ENCODE measurements at places on chromosomes 1 and 21.

DNA sequence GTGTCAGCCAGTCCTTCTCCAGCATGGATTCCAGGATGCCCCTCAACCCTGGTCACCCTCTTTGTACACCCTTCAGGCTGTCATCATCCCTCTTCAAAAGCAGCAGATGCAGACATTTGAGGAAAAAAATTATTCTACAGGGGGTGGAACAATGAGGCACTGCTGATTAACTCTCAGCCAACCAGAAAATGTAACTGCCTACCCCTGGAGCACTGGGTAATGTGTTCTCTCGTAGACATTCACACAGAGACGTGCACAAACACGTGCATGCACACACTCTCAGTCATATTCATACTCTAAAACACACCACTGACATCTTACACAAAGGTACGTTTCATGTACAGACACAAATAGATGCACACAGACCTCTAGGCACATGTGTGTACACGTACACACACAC, 175.4 kb downstream of the TRABD2B start:
- no peak for DNase-seq

DNA sequence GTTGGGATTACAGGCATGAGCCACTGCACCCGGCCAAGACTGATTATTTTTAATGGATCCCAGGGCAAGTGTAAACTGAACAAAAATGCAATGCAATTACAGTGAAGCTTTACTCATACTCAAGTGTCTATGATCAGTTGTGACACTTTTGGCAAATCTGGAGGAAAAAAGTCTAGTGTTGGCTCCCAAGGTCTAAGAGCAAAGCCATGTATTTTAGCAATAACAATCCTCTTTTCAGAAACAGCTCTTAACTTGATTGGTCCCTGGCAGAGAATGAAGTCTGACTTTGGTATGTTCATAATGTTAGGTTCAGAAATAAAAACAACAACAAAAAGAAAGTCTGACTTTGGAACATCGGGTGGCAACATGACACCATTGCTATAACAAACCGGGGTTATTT, 40.2 kb upstream of the C1orf53 start:
- DNase-seq: no peak

DNA sequence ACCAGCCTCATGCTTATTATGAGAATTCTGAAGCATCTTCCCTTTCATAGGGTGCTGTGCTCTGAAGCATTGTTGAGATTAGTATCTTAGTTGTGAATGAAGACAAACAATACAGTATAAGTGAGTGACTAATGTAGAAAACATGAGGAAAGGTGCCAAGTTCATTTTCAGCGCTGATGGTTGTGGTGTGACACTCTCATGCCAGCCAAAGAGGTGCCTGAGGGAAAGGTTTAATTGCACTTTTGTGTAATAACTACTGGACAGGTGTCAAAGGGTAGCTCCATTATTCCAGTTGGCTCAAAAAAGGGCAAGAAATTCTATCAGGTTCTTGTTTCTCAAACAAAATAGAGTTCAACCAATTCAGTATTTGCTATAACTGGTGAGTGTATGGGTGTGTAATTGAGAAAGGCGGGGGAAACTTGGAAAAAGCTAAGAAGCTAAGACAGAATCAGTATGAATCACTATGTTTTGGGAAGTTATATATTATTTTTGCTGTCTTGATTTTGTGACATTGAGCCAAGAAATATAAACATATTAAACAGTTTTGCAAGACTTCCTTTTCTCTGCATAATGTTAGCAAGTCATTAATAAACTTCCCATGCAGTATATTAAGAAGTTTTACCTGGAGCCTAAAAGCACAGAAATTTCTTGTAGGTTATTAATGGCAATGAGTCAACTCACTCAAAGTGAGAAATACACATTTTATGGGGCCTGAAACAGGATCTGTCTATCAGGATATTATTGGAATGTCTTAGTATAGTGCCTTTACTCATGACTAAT, 31.8 kb downstream of the KCNK2 start:
- DNase-seq: no peak

- peak; percentile 32 for DNase-seq
Measured at GRCh38 chr1:224106568-224107281, 7.2 kb upstream of the FBXO28 start.

DNA sequence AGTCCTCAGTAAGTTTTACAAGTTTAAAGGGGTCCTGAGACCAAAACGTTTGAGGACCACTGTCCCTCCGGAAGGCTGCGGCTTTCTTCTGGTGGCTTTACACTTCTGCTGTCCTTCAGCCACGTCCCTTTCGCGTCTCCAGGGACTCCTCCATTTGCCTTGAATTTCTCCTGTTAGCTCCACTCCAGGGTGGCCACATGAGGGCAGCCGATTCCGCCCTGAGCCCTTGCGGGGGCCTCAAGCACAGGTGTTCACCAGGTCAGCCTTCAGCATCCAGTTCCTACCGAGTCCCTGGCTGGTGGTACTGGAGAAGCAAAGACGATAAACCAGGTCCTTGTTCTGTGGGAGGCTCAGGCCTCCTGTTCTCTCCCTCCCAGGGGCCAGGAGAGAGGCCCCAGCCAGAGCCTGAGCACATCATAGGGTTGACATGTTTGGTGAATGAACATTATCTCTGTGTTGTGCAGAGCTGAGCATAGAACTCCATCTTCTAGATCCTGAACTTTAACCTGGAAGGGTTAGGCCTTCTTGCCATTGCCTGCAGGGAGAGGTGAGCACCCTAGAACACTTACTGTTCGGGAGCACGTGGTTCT, 27.4 kb upstream of the COQ8A start:
- peak; percentile 54 for DNase-seq

DNA sequence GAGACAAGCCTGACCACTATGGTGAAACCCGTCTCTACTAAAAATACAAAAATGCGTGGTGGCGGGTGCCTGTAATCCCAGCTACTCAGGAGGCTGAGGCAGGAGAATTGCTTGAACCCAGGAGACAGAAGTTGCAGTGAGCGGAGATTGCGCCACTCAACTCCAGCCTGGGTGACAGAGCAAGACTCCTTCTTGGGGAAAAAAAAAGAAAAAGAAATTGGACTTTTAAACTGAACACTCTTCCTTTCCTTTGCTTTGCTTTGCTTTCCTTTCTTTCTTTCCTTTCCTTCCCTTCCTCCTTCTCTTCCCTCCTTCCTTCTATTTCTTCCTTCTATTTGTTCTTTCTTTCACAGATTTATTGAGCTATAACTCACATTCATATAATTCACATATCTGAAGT, 43.3 kb upstream of the PUM1 start:
- no peak for DNase-seq

DNA sequence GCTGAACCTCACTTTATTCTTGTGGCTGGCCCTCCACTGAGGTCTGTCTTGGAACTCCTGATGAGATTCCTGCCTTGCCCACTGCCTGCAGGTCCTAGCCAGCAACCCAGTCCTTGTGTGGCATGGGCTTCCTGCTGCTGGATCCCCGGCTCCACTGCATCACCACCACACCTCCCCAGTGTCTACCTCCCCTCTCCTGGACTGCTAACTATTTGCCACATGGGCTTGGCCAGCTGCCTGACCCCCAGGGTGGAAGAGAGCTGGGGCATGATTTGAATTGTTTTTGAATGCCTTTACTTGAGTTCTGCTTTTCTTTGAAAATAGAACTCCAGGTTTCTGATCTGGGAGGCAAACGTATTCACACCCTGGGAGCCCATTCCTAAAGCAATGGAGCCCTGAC, 41.2 kb downstream of the SPAG17 start:
- DNase-seq: no peak

GRCh38 chr21:31564439-31564838, 95.1 kb upstream of the SOD1 start:
- no peak for DNase-seq

DNA sequence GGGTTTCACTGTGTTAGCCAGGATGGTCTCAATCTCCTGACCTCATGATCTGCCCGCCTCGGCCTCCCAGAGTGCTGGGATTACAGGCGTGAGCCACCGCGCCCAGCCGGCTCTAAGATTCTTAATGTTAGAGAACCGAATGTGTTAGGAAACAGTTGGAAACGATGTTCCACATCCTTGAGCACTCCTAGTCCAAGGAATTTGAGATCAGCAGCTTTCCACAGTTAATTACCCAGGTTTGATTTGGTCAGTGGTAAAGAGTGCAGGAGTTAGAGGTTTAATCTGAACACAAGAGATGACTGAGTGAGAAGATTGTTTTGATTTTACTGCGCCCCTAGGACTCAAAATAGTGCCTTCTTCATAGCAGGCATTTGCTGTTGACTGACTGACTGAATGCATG, 75.9 kb upstream of the BMP8A start:
- DNase-seq: no peak

DNA sequence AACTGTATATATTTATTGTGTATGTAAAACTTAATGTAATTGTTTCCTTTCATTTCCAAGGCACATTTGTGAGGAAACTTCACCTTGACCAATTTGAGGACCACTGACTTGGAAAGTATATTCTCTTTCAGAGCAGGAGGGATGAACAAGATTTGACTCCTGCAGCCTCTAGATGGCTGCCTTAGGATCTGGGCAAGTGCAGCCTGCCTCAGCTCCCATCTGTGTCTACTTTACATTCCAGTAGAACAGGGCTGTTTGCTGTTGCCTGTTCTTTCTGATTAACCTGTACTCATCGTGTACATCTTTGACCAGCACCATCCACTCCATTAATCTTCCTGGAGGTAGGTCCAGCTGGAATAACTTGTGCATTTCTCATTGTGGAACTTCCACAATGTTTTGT, 312.8 kb downstream of the HLX start:
- DNase-seq: no peak

DNA sequence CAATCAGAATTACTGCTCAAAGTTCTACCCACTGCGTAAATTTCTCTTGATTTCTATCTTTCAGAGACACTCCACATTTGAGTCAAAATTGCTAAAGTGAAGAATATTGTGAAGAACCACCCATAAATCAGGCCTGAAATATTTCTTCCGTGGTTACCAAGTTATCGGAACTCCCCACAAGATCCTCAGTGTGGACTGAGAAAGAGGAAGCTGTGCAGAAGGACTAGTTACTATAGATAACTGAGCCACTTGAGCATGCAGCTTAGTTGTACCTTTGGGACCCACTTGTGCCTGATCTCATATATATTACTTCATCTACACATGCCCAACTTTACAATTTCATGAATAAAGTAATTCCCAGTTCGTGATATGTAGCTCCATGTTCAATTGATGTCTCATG, 18.4 kb downstream of the RWDD3 start:
- DNase-seq: no peak

DNA sequence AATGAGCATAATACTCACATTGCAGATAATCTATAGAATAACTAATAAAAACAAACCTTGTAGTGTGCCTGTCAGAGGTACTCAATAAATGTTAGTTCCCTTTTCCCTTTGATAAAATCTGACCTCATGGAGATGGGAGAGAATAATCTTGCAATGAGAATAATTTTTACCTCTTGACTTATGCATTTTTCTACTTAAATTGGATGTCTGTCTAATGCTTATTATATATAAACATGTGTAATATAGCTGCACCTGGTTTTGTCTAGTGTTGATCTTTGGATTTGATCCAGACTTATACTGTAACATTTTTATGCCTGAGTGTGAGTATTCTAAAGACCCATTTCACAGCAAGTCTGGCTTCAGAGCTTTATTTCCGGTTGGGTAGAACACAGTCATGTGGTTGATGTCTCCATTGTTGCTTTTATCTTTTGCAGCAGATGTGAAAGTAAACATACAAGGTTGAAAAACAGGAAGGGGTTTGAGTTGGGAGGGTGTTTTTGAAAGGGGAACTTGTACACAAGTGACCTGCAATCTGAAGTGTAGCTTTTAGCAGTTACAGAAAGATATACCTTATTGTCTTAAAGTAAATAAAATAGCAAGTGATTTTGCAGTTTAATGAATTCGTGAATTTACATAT, 12.4 kb downstream of the EPB41 start:
- DNase-seq: no peak

DNA sequence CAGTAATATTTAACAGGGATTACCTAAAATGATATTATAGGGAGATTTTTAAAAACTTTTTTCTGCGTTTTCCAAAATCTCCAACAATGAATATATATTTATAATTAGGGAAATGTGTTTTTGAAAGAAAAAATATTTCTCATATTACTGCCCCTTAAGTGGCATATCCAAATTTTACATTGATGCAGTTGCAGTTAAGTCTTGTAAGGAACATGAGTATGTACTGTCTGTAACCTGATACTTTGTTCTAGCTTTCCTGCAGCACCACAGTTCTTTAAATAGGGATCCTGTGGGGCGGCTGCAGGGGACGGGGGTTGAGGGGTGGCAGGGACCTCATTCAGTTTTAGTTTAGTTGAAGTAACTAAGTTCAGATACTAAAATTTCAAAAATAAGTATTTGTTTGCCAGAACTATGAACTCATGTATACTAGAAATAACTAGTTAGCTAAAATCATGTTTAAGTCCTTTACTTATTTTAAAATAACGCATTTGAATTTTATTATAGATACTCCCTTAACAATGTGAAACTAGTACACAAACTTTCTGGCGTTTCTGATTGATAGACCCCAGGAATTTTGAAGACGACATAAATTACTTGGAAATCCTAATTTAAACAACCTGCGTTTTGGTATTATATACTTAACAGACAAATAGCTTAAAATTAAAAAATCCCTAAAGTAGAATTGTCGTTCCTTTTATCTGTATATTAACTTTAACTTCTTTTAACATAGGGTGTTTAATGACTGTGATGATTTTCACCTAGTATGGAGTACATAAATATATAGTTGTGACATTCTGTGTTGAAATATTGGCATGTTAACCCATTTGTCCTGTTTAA, 639 bp upstream of the DNAJB4 start:
- DNase-seq: no peak

DNA sequence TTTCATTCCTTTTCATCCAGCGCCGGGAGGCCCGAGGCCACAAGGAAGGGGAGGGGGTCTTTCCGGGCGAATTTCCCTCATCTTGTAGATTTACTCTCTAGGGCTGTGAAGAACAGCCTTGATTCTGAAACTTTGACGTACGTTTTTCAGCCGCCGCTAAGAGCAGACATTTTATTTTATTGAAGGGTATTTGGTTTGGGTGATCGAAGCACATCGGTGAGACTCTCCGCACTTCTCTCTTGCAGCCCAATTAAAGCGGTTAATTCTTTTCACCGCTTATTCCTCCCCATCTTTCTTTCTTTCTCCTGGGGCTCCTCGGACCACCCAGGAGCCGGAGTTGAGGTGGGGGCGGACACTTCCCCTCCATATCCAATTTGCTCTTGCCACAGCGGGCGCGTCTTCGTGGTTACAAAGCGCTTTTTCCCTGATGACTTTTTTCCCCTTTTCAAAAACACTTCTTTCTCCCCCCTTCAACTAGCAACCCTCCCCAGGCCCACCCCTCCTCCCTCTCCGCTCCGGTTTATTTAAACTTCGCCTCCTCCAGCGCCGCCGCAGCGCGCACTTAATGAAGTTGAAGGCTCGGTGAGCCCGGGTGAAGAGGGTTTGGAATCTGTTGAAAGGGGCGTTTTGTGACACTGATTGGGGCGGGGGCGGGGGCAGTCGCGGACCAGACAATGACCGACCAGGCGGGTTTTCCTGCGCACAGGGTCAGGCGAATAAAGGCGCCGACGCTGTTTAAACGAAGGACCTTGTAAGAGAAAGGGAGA, 5.9 kb downstream of the FOXD2 start:
- no peak for DNase-seq

Data from NCI-H1092 (cell line).